ENCODE measurements at places on chromosomes 3 and 15. TPM values are rescaled to one million over a fixed set of nuclear protein-coding genes. Genes with fewer than 3 reads are reported as not detected.

CRABP1 gene
- total RNA-seq, result not detected

BMF gene
- 17.9 TPM for total RNA-seq

SLC27A2 gene
- 99.5 TPM for total RNA-seq

ISLR gene
- not detected for total RNA-seq

SPTSSB gene
- not detected for total RNA-seq

SKOR1 gene
- total RNA-seq, result 0.09 TPM

SMARCC1 gene
- total RNA-seq, result 166 TPM

SLC6A20 gene
- total RNA-seq, result not detected

UPK1B gene
- total RNA-seq, result not detected

NR2E3 gene
- not detected for total RNA-seq

CCR9 gene
- total RNA-seq, result not detected

Data from activated T-helper 2 cell treated with anti-CD3 and anti-CD28 coated beads, Interferon-gamma antibody, Interleukin-2, Interleukin-4, amounts not matched to agents 10 μg/mL and 5 μg/mL and 100 μg/mL, durations not matched to agents 14 hours and 24 hours and 36 hours (primary cell).